Vagina (tissue), 2 donors: ENCODE measurements at places on chromosomes 6 and 20. TPM values are rescaled to one million over a fixed set of nuclear protein-coding genes. Genes with fewer than 3 reads are reported as not detected.

DNA sequence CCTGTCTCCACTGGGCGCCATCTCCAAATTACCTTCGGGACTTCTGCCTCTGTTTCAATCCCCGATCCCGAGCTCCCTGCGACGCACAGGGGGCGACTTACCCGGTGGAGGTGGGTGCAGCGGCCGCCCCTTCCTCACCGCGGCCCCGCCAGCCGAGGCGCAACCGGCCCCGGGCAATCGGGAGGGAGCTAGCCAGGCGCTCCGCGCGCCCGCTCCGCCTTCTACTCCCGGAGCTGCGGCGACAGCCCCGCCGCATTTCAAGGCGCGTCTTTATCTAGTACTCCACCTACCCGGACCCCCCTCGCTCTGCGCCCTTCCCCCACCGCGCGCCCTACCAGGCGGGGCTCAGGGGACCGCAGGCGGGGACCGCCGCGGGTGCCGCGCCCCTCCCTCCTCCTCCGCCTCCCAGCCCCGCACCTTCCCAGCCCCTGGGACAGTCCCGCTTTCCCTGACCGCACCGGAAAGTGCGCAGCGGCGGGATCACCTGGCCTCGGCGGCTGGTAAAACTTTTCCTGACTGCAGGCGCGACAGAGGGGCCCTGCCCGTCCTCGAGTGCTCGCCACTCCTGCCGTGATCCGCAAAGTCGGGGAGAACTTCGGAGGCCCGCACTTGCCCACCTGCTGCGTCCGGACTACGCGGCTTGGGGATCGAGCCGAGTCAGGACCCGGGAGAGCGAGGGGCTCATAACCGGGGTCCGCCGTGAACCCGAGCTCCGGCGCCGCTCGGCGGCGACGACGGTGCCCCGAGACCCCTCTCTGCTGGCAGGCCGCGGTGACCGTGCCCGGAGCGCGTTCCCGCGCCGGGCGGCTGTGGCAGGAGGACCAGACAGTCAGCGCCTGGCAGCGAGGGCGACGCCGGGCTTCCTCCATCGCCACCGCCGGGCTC, 8.0 kb upstream of the NKX2-2 start:
- H3K4me1 ChIP-seq, result no peaks in the 10 kb centered on the region
- no peaks in the 10 kb centered on the region for H3K36me3 ChIP-seq
- peak overlapping the region; percentile 5 for H3K4me3 ChIP-seq

- no peaks in the 10 kb centered on the region for H3K36me3 ChIP-seq
- H3K27ac ChIP-seq, result no peak overlapping the region
- peaks cover 7% of the 10 kb centered on the region for H3K4me1 ChIP-seq
- no peak for DNase-seq
- H3K4me3 ChIP-seq, result no peak overlapping the region
Measured at GRCh38 chr20:9279918-9280401, 211.1 kb downstream of the PLCB4 start.

FRS3 gene
- 4.4 TPM for total RNA-seq

CDH4 gene
- total RNA-seq, result 0.25 TPM

DNA sequence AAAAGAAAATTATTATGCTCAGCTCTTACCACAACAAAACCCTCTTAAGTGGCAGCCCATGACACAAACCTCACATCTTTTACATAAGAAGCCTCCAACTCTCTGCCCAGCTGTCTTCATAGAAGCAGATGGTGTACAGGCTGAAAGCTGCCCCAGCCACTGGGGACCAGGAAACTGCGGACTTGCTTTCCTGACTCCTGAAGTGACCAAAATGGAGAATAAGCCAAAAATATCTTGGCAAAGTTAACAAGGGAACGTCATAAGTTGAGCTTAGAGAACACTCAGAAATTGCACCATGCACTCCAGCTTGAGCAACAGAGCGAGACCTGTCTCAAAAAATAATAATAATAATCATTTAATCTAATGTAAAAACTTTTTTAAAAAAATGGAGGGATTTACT, 160.3 kb upstream of the CDYL start:
- DNase-seq, result no peak
- peaks cover 28% of the 10 kb centered on the region for H3K4me1 ChIP-seq
- no peaks in the 10 kb centered on the region for H3K36me3 ChIP-seq
- no peak overlapping the region for H3K4me3 ChIP-seq

BEND6 gene
- 1.5 TPM for total RNA-seq

HSPA1L gene
- 0.98 TPM for total RNA-seq

DNA sequence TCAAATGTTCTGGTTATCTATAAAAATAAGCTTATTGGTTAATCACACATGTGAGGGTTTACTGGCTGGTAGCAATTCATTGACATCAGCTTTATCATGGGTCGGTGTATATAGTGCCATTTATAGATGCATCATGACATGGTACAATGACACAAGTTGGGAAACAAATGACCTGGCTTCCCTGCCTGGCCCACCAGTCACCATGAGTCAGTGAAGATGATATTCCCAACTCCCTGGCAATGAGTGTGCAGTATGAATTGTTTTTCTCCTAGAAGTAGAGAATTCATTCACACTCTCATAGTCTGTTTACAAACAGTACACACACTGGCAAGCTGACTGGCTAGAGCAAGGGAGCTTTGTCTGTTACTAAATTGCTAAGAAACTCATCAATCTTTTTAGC, 37.2 kb upstream of the CALHM6 start:
- peaks cover 17% of the 10 kb centered on the region for H3K36me3 ChIP-seq
- no peak overlapping the region for H3K4me3 ChIP-seq
- peaks cover 15% of the 10 kb centered on the region for H3K4me1 ChIP-seq
- no peak overlapping the region for H3K27ac ChIP-seq

- no peak overlapping the region for H3K4me3 ChIP-seq
- H3K4me1 ChIP-seq, result no peaks in the 10 kb centered on the region
- H3K36me3 ChIP-seq, result no peaks in the 10 kb centered on the region
- H3K27ac ChIP-seq, result no peak overlapping the region
- DNase-seq, result no peak
Measured at GRCh38 chr20:42634156-42634555, 555.5 kb downstream of the PTPRT start.

DNA sequence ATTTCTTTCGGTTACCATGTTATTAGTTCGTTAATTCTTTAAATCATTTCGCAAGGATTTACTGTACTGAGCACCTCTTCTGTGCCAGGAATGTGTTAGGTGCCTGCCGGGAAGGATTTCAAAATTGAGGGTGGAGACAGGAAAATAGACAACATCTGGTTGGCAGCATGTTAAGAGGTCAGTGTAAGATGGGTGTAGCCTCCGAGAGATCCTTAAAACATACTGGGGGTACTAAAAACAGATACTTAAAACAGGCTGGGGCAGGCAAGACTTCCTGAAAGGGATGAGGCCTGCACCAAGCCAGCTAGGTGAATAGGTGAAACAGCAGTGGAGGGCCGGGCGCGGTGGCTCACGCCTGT, 178.0 kb upstream of the SGK1 start:
- no peak overlapping the region for H3K4me3 ChIP-seq
- no peak overlapping the region for H3K27ac ChIP-seq
- no peaks in the 10 kb centered on the region for H3K27me3 ChIP-seq
- no peaks in the 10 kb centered on the region for H3K36me3 ChIP-seq
- peaks cover 6% of the 10 kb centered on the region for H3K4me1 ChIP-seq

DNA sequence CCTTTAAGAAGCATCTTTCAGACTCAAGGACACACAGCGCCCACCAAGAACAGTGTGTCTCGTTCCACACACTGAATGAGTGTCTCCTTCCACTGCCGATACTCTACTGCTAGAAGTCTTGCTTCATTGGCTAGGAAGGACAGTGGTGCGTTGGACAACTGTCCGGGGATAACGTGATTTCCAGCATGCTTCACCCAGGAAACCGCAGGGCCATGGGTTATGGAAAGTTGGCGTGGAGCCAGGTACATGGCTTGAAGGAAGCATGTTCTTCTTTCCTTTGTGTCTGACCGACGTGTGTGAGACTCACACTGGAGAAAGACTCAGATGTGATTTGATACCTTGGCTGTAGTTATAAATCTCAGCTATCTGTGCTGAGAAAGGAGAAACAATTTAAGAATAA, 73.2 kb downstream of the SMOC2 start:
- H3K36me3 ChIP-seq, result no peaks in the 10 kb centered on the region
- H3K4me1 ChIP-seq, result no peaks in the 10 kb centered on the region
- no peak overlapping the region for H3K27ac ChIP-seq
- H3K27me3 ChIP-seq, result no peaks in the 10 kb centered on the region

DNA sequence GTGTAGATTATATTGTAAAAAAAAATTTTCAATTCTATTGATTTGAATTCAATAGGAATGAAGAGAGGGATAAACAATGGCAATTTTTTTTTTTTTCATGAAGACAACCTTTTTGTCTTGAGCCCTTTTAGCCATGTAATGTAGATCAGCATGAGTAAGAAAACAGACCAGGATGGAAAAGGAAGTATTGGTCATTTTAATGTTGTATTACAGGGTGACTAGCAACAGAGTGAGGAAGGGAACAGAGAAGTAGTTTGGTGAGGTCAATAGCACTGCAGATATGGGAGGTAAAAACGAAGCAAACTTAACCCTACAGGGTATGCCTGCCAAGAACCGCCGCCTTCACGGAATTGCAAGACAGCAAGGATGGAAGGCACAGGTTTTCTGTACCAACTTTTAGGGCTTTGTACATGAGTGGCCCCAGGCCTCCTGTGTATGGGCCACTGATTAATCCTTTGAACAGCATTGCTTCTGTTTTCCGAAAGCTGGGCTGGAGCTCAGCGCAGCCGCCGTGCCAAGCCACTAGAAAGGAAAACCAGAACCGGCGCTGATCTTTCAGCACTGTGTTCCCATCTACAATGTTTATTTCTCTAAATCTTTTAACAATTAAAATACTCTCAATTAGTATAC, 383.7 kb downstream of the CENPW start:
- H3K4me1 ChIP-seq, result no peaks in the 10 kb centered on the region
- H3K27me3 ChIP-seq, result no peaks in the 10 kb centered on the region
- H3K27ac ChIP-seq, result no peak overlapping the region
- no peaks in the 10 kb centered on the region for H3K36me3 ChIP-seq
- no peak for DNase-seq

GRCh38 chr6:5318617-5319272, 57.4 kb downstream of the FARS2 start:
- no peak overlapping the region for H3K4me3 ChIP-seq
- no peaks in the 10 kb centered on the region for H3K4me1 ChIP-seq
- no peak overlapping the region for H3K27ac ChIP-seq
- H3K27me3 ChIP-seq, result no peaks in the 10 kb centered on the region
- no peaks in the 10 kb centered on the region for H3K36me3 ChIP-seq

GPR63 gene
- total RNA-seq, result 2.5 TPM

RGS17 gene
- 0.25 TPM for total RNA-seq

METTL24 gene
- 6.6 TPM for total RNA-seq

DNA sequence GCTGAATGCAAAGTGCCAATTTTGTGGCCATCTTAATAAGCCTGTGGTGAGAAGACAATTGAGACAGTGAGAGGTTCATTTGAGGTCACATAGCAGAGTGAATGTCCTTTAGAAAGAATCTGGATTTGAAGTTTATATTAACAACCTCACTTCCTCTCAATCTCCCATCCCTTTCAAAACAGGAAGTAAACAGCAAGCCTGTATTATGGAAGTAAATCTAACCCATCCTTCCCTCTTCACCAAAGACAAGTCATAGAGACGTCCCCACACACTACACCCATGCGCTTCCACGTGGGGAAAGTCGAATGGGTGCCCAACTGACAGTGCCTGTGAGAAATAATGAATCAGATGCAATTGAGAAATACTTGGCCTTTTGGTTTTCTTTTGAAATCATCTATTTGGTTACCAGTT, 28.8 kb upstream of the CCND3 start:
- H3K4me3 ChIP-seq, result no peak overlapping the region
- H3K4me1 ChIP-seq, result no peaks in the 10 kb centered on the region
- no peak overlapping the region for H3K27ac ChIP-seq

DNA sequence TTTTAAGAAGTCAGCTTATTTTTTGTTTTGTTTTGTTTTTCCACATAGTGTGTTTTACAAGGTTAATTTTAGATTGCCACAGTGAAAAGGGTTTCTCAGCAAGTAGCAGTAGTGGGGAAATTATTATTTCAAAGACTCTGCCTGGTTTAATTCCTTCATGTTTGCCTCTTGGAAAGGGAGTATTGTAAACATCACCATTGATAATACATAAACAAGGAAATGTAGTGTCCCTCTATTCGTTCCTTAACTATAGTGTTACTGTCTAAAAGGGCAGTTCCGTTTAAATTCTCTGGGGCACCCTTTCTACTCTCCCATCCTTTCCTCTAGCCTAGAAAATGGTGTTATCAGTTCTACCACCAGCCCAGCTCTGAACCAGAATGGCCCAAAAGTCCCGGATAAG, 391.0 kb upstream of the SOX4 start:
- no peak overlapping the region for H3K27ac ChIP-seq
- DNase-seq, result no peak
- H3K27me3 ChIP-seq, result no peaks in the 10 kb centered on the region
- no peaks in the 10 kb centered on the region for H3K36me3 ChIP-seq
- no peak overlapping the region for H3K4me3 ChIP-seq

DNA sequence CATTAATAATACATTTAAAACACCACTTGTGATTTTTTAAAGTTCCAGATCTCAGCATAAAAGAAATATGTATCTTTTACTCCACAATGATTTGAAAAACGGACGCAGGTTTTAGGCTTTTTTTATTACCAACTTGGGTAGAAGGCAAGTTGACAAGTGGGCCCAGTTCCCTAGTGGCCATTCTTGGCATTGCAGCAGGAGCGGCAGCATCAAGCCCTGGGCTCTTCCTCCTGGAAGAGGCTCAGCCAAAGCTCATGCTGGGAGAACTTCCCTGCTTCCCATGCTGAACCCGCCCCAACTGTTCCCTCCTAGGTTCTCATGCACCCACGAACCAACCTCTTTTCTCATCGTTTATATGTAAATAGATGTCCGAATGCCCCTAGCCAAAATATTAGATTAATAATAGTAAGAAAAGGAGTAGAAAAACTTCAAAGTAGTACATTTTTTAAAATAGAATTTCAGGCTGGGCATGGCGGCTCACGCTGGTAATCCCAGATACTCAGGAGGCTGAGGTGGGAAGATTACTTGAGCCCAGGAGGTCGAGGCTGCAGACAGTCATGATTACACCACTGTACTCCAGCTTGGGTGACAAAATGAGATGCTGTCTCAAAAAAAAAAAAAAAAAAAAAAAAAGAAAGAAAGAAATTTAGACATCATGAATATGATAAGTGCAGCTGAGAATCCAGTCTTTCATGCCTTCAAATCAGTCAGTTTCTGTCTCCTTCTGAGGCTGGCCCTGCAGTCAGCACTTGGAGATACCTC, 18.2 kb upstream of the MYB start:
- H3K4me3 ChIP-seq, result no peak overlapping the region
- H3K27ac ChIP-seq, result no peak overlapping the region
- no peaks in the 10 kb centered on the region for H3K27me3 ChIP-seq
- DNase-seq, result no peak
- H3K36me3 ChIP-seq, result no peaks in the 10 kb centered on the region
- no peaks in the 10 kb centered on the region for H3K4me1 ChIP-seq

GRCh38 chr20:21704408-21705385, 767 bp upstream of the PAX1 start:
- DNase-seq, result no peak
- H3K4me3 ChIP-seq, result no peak overlapping the region
- no peaks in the 10 kb centered on the region for H3K36me3 ChIP-seq
- H3K4me1 ChIP-seq, result peaks cover 7% of the 10 kb centered on the region
- H3K27me3 ChIP-seq, result peaks cover 6% of the 10 kb centered on the region
- H3K27ac ChIP-seq, result no peak overlapping the region
